ENCODE measurements at places on chromosomes 5 and 9.
A peak's percentile ranks its signal among the peaks of the same experiment; 100 is the strongest.

DNA sequence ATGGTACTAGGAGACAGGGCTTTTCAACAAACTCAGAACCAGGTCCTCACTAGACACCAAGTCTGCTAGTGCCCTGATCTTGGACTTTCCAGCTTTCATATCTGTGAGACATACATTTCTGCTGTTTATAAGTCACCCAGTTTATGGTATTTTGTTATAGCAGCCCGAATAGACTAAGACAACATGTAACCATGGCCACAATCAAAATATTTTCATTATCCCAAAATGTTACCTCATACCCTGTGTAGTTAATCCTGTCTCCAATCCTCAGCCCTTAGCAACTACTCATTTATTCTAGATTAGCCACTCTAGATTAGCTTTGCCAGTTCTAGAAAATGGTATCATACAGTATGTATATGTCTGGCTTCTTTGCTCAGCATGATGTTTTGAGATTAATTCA, 6.3 kb upstream of the ATG10 start:
- H3K36me3 ChIP-seq: no peaks in the 10 kb centered on the region
- no peak overlapping the region for H3K4me3 ChIP-seq
- H3K27ac ChIP-seq: no peak overlapping the region
- H3K4me1 ChIP-seq: peaks cover 7% of the 10 kb centered on the region

GRCh38 chr5:77957-78804, 13.8 kb upstream of the PLEKHG4B start:
- no peak overlapping the region for H3K4me3 ChIP-seq
- peaks cover 65% of the 10 kb centered on the region for H3K27me3 ChIP-seq
- no peak for DNase-seq
- H3K36me3 ChIP-seq: no peaks in the 10 kb centered on the region
- H3K4me1 ChIP-seq: peaks cover 53% of the 10 kb centered on the region
- H3K27ac ChIP-seq: no peak overlapping the region

GRCh38 chr9:79257790-79258351, 313.9 kb upstream of the TLE4 start:
- peaks cover 6% of the 10 kb centered on the region for H3K36me3 ChIP-seq
- peaks cover 15% of the 10 kb centered on the region for H3K27me3 ChIP-seq
- DNase-seq: peak; percentile 31
- H3K4me3 ChIP-seq: no peak overlapping the region
- H3K27ac ChIP-seq: no peak overlapping the region

- no peak overlapping the region for H3K4me3 ChIP-seq
- no peak overlapping the region for H3K27ac ChIP-seq
- H3K27me3 ChIP-seq: no peaks in the 10 kb centered on the region
Measured at GRCh38 chr5:57193757-57194413, 20.0 kb downstream of the GPBP1 start.

GRCh38 chr9:35606138-35606504, 1.1 kb downstream of the TESK1 start:
- no peak overlapping the region for H3K27ac ChIP-seq
- no peak for DNase-seq
- H3K4me1 ChIP-seq: peaks cover 38% of the 10 kb centered on the region
- peak overlapping the region; percentile 82 for H3K4me3 ChIP-seq
- H3K36me3 ChIP-seq: peaks cover 11% of the 10 kb centered on the region
